ENCODE measurements at places on chromosomes 7 and 10.

GRCh38 chr7:108016841-108017775, 14.1 kb upstream of the LAMB1 start:
- no peak for DNase-seq

DNA sequence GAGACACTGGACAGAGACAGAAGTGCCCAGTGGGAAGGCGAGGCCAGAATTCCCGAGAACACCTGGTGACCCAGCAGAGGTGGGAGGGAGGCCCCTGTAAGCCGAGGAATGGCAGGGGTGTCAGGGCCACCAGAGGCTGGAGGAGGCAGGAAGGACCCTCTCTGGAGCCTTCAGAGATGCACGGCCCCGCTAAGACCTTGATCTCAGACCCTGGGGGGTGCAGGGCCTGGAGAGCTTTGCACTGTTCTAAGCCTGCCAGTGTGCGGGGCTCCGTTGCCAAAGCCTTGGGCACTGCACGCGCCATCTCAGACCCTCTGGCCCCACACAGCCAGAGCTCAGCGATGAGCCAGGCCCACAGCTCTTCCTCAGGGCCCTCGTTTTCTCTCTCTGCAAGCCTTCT, 557.1 kb downstream of the PTPRN2 start:
- no peak for DNase-seq

DNA sequence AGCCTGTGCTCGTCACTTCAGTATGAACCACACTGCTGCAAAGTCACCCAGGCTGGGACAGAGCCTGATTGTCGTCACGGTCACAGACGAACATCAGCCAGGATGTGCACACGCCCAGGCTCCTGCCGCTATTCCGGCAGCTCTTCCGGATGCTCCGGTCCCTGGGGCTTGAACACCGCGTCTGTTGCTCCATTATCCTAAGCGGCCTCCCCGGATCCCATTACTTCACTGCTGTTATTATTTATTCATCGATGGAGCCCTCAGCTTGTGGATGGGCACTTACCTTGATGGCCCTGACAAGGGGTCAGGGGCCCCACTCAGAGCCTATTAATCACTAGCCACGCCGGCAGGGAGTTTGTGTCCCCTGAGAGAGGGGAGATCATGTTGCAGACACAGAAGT, 120.8 kb upstream of the PCBD1 start:
- DNase-seq = no peak

GRCh38 chr7:105672801-105673200, 91.5 kb upstream of the EFCAB10 start:
- DNase-seq = no peak

Measured in GM04504 (cell line).